Small intestine (tissue), 16 donors: ENCODE measurements at places on chromosomes 3 and 15.
A peak's percentile ranks its signal among the peaks of the same experiment; 100 is the strongest.

GRCh38 chr3:128922804-128923459, 43.5 kb downstream of the ACAD9 start:
- DNase-seq = peak; percentile 17

DNA sequence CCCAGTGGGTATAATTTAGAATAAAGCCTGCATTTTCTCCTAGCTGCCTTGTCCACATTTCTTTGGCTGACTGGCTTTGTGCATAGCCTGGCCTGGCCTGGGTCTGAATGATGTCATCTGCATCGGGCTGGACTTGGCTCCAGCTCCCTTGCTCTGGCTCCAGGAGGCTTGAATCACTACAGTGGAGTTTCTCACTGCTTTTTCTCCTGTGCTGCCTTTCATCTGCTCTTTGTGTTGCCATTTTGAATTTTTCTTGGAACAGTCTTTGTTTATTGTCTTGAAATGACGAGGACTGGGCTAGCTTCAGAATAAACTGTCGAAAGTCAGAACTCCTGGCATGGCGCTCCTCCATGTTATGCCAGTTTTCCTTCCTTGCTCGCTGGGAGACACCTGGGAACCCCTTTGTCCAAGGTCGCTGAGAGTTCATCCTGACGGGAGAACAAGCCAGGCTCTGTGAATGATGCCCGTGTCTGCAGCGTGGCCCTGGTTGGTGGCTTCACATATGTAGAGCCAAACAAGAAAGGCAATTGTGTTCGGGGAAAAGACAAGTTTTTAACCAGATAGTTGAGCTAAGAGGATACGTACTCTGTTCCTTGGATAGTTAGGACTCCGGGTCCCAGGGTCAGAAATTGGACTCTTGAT, 258.9 kb downstream of the PDZRN3 start:
- DNase-seq = no peak

- DNase-seq = no peak
Measured at GRCh38 chr3:157948605-157949383, 157.4 kb downstream of the SHOX2 start.

- DNase-seq = no peak
Measured at GRCh38 chr3:44080474-44081072, 161.1 kb upstream of the TOPAZ1 start.

DNA sequence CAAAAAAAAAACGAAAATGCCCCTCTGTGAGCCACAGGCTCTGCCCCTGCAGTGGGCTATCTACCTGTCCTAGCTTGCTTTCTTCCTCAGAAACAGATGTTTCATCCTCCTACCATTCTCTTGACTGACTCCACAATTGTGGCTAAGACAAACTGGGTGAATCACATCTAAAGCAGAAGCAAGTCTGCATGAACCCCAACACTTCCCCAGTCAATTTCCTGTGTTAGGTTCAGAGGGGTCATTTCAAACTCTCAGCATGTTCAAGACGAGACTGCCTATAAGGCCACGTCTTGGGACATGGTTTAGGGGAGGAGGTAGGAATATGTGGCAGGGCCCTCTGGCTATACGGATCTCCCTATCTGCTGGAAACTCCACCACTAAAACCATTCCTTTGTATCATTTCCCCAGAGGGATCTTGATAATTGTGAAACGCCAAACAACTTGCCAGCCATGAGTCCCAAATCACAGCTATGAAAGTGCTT, 28.6 kb upstream of the ANKDD1A start:
- DNase-seq = peak; percentile 40

- peak; percentile 82 for DNase-seq
Measured at GRCh38 chr3:45367453-45367871, 20.9 kb upstream of the LARS2 start.

GRCh38 chr3:133192967-133193366, 154.8 kb downstream of the TMEM108 start:
- no peak for DNase-seq

DNA sequence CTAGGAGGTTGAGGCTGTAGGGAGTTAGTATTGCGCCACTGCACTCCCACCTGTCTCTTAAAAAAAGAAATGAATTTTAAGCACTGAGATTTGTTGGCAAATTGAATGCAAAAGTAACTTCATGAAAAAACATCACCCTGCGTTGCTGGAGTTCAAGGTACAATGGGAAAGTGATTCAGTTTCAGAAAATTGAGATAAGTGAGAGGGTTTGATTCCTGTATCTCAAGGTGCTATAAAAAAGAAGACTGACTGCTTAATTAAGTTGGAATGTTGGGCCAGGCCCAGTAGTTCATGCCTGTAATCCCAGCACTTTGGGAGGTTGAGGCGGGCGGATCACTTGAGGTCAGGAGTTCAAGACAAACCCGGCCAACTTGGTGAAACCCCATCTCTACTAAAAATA, 39.1 kb downstream of the IQGAP1 start:
- peak; percentile 86 for DNase-seq

GRCh38 chr3:120597445-120598049, 1.4 kb downstream of the NDUFB4 start:
- DNase-seq = no peak
